Muscle of arm (tissue), 14 donors: ENCODE measurements at places on chromosomes 3 and 15.
A peak's percentile ranks its signal among the peaks of the same experiment; 100 is the strongest.

DNA sequence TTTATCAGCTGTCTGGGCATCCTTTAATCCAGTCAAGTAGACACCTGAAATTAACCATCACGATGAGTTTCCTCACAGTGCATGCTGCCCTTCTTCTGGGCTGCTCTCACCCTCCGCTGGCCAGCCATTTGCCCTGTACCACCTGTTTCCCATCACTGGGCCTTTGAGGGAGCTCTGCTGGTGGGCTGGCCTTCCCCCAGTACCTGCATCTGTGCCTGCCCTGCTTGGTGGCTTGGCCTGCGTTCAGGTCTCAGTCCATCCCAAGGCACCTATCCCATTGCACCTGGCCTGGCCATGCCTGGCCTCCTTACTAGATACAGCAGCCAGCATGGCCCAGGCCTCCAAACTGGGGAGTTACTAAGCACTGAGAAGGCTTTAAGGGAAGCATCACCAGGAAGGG is 413.2 kb downstream of the NTRK3 start:
- no peak for DNase-seq

DNA sequence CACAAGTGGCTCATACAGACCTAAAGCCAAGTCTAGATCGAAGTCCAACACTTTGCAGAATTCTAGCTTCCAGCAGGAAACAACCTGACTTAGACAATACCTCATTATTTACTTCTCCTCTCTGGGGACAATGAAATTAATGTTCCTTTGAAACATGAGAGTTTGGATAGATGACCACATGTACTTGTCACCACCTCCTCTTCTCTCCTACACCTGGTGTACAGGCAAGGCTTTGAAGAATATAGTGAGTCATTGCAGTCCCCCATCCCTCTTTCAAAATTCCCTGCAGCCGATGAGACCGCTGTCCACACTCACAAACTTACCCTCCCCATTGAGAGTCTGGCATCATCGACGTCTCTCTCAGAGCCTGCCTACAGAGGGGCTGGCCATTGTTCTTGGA is 189.0 kb upstream of the HES1 start:
- DNase-seq = no peak

DNA sequence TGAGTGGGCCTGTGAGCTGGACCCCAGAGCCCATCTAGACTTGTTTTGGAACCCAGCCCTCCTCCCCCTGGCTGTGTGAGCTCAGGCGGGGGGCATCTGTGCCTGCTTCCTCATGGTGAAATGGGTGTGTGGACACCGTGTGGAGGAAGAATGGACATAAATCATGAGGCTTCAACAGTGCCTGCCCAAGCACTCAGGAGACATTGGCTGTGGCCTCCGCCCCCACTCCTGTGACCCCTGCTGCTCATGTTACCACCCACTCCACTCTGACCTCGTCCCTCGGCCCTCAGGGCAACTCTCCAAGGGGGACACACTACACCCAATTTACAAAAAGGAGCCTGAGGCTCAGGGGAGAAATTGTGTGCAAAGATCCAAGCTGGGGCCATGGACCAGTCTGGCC is 16.6 kb downstream of the TPRA1 start:
- DNase-seq = no peak

DNA sequence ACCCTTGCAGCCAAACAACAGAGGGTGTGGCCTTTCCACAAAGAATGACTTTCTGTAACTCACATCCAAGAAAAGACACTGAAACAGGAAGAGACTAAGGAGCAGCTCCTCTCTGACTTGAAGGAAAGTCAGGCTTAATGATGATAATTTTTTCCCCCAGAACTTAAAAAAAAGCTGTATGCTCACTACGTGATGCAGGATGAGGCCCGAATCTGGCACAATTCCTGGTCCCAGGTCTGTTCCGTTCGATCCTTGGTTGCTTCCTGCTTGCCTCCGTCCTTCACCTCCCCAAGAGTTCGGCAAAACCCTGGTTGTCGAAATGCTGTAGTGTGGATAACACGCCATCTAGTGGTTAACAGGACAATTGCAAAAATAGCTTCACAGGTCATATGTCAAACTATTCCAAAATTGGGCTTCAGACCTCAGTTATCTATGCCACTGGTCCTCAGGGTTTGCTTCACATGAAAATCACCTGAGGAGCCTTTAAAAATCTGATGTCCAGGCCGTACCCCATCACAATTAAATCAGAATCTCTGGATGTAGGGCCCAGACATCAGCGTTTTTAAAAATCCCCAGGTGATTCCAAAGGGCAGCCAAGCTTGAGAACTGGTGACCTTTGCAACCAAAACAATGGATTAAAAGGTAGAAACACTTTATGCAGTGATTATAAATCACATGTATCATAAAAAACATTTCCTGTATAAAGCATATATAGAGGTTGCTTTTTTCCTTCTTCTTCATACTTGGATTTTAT is 28.1 kb upstream of the SYNM start:
- peak; percentile 80 for DNase-seq

DNA sequence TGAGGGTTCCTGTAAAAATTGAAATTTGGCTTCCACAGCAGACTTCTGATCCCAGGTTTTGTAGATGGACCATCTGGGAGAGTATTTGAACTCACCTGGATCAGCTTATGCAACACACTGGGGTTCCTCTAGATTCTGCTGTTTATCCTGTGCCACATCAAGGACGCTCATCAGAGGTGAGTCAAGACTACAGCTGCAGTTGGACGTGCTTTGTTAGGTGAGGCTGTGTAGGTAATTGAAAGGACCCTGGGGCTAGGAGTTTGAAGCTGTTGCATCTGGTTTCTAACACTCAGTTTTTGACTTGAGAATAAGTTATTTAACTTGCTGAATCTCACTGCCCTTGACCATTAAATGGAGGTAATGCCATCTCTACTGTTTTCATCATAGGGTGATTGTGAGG is 394.2 kb downstream of the EDEM1 start:
- DNase-seq = no peak

DNA sequence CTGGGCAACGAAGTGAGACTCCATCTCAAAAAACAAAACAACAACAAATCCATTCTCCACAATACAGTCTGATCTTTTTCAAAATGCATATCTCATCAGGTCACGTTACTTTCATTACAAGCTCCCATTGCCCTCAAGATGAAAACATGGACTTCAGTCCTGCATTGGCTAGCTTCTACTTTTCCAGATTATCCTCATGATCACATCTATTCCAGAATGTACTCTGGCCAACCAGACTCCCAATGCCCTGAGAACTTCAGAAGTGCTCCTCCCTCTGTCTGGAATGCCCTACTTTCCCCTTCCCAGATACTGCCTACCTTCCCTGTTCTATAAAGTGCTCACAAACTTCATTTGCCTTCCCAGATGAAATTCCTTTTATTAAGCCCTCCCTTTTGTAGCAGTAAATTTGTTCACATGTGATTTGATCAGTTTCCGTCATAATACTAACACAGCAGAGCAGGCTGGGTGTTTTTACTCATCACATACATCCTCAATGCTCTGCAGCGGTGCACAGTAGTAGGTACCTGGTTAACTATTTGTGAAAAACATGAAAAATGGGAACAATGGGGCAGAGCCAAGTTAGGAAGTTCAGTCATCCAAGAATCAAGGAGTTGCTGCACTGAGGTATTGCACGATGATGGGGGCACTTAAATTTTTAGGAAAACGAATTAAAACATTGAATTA is 5.3 kb downstream of the RPL22L1 start:
- no peak for DNase-seq

GRCh38 chr3:151011427-151011826 is 38.9 kb upstream of the CLRN1 start:
- no peak for DNase-seq

- DNase-seq = no peak
Observed at GRCh38 chr15:72195101-72195511, 2.5 kb downstream of the GRAMD2A start.

GRCh38 chr3:145972851-145973250 is 188.1 kb downstream of the PLOD2 start:
- DNase-seq = no peak

GRCh38 chr15:78689626-78690025 is 48.6 kb upstream of the CHRNB4 start:
- no peak for DNase-seq

DNA sequence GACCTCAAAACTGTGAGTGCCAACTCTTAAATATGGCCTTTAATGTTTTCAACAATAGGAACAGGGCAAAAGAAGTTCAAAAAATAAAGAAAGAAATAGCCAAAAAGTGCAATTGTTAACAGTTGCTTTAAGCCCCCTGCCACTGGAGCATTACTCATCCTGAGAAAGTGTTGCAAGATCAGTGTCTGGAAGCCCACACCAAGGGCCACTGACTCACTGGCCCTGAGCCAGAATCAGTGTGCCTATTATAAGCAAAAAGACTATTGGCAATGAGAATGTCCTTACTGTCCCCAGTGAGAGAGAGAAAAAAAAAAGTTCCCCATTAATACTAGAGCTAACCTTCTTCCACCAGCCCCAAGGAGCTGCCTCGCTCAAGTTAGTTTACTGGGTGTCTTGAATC is 480.1 kb upstream of the ZNF385D start:
- DNase-seq = no peak

DNA sequence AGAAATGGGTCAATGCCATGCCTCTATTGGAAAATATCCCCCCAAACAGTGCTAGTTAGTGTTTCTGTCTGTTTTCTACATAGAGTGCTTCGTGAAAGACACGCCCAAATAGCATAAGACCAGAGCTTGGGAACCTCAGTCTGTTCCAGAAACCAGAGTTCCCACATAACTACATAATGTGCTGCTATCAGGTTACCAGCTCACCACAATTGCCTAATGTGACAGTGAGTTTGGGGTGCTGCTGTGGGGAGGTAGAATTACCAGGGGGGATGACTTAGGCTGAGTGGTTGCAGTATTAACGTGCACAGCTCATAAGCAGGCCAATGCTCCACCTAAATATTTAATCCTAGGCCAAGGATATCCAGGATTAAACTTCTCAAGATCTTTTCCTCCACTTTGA is 39.2 kb downstream of the DUT start:
- no peak for DNase-seq

GRCh38 chr3:188310270-188310710 is 156.3 kb downstream of the LPP start:
- no peak for DNase-seq

DNA sequence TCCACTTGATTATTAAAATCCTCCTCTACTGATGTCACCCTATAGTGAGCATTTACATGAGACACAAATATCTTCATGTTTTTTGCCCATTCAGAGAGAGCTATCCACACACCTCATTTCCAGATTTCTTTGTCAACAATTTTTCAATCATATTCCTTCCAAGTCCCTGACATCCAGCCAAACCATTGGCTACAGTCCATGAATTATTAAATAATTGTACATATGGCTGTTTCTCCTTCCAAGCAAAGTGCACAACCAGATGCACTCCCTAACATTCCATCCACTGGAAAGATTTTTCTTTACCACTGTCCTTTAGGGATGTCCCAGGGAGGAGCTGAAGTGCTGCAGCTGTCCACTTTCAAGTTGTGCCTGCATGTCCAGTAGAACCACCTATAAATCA is 328.0 kb upstream of the MDFIC2 start:
- DNase-seq = peak; percentile 76

- no peak for DNase-seq
Observed at GRCh38 chr15:73021139-73021621, 31.1 kb upstream of the NEO1 start.

DNA sequence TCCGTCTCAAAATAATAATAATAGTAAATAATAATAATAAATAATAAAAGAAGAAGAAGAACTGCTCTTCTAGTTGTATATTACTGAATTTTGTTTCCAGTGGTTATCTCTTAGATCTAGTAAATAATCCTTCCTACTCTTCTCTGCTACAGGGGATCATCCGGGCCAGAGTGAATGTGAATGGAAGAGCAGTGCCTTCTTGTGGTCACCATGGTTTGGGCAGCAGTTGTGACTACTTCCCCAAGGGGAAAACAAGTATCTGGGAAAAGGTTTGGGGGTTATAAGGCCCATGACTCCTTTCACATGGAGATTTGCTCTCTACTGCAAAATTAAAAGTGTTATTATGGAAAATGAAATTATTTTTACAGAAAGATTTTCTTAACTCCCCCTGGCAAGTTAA is 5.5 kb upstream of the OR5K1 start:
- no peak for DNase-seq

- DNase-seq = no peak
Observed at GRCh38 chr15:25372298-25372697, 66.5 kb downstream of the UBE3A start.

- peak; percentile 66 for DNase-seq
Observed at GRCh38 chr3:126245811-126246727, 65.7 kb upstream of the ALDH1L1 start.

- peak; percentile 7 for DNase-seq
Observed at GRCh38 chr3:51538115-51538458, 432 bp upstream of the RAD54L2 start.

- DNase-seq = no peak
Observed at GRCh38 chr15:100256101-100256969, 85.4 kb downstream of the ADAMTS17 start.

GRCh38 chr3:36876181-36876936 is 68.5 kb downstream of the TRANK1 start:
- DNase-seq = no peak

GRCh38 chr3:58829321-58830000 is 162.9 kb upstream of the FAM3D start:
- DNase-seq = peak; percentile 24

- DNase-seq = no peak
Observed at GRCh38 chr3:195411836-195412235, 31.0 kb downstream of the ACAP2 start.

DNA sequence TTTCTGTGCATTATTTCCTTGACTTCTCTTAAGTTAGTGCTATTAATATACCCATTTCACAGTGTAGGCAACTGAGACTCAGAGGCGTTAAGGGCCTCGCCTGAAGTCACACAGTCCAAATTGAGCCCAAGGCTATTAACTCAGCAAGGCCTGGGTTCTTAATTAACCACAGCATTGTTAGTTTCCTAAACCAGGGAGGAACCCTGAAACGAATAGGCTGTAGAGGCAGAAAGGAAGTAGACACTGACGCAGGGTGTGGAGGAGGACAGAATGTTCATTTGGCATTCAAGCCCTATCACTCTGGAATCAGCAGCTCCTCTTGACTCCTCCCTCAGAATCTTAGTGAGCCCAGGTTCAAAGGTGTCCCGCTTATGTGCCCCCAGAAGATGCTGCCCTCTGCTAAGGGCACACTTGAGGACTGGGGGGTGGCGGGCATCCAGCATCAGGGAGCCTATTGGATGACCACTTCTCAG is 13.9 kb downstream of the ARHGEF3 start:
- no peak for DNase-seq

- no peak for DNase-seq
Observed at GRCh38 chr15:96125721-96126415, 204.6 kb upstream of the NR2F2 start.

GRCh38 chr3:17979911-17980310 is 237.5 kb upstream of the TBC1D5 start:
- no peak for DNase-seq

DNA sequence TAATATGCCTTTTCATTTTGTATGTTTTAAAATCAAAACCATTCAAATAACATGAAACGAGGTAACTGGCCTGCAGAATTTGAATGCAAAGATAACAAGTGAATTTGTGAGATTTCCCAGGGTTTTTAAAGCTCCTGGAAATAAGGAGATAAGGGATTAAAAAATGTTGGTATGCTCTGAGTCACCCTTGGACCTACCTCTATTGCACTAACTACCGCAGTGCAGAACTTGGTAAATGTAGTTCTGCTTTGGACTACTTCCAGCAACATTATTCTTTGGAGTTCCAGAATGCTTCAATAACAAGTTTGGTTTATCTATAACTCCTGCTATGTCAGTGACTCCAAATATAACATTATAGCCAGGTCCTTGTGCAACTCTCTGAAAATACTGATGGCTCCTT is 201.7 kb downstream of the GAP43 start:
- no peak for DNase-seq

GRCh38 chr15:85116066-85116465 is 134.4 kb downstream of the PDE8A start:
- no peak for DNase-seq
